Kidney capillary endothelial cell (primary cell): ENCODE measurements at places on chromosomes 12 and 14.

GRCh38 chr14:64684091-64684490, 20.1 kb upstream of the PLEKHG3 start:
- no peak for DNase-seq

- DNase-seq = no peak
Observed at GRCh38 chr14:84041421-84041820, 1488.5 kb upstream of the FLRT2 start.

- no peak for DNase-seq
Observed at GRCh38 chr12:78439666-78440065, 424.9 kb upstream of the SYT1 start.

DNA sequence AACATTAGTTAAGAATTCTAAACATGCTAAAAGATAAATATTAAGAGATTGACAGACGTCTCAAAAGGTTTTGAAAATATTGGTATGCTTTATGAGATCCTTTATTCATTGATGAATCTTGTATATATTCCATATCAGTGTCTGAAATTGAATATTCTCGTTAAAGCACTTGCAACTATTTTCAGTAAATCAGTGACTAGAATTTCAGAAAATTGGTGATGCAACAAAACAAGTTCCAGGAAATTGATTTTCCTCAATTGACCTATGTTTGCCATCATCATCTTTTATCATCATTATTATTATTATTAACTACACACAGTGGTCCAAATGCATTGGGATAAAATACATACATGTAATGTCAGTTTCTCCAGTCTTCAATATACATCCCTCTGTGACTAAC, 453.6 kb downstream of the CCER1 start:
- no peak for DNase-seq

GRCh38 chr12:95532851-95533250, 18.4 kb downstream of the USP44 start:
- DNase-seq = no peak

DNA sequence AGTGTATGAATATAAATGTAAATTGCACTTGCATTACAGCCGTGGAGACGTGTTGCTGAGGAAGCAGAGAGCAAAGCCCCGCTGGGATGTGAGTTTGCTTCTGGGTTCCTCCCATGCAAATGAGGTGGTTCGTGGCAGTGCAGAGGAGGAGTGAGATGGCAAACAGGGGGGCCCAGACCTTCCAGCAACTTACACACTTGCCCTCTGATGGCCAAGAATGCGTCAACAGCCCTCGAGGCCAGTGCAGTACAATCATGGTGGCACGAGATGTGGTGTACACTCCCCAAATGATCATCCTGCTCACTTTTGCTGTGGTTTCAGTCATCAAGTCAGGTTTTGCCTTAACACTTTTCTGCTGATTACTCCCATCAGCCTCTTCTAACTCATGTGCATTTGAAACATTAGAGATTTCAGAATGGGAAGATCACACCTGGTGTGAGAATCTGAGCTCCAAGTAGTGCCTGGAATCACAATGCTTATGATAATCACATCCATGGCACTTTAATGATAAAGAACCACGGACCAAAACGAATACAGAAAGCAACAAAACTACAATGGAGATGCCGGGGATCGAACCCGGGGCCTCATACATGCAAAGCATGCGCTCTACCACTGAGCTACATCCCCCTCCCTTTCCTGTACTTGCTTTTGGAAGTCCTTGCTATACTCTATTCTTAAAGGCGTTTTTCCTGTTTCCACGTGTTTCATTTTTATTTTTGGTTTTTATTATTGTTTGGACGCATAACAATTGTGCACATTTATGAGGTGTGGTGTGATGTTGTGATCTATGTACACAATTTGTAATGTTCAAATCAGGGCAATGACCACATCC, 7.0 kb upstream of the UBC start:
- peak; percentile 63 for DNase-seq

- no peak for DNase-seq
Observed at GRCh38 chr14:100615736-100616695, 28.8 kb upstream of the BEGAIN start.

DNA sequence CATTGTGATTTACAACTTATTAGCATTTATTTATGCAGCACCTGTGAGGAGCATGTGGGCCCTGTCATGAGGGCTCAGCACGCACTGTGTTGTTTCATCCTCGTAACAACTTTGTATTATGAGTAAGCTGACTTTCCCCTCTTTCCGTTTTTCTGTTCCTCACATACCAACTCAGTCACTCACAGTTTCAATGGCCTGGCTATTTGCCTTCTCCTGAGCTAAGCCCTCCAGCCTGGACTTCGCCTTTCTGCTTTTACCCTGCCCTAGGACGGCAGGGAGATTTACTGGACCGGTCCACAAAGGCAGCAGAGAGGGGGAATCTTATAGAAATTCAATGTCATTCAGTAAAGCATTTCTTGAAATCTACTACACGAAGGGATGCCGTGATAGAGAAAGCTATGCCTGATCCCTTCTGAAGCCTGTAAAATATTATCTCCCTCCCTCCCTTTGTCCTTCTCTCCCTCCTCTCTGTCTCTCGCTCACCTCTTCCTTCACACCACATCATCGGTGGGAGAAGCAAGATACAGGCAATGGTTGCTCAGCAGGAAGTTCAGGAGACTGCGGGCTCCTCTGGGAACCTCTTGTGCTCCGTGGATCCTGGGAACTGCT, 219.2 kb upstream of the TBX3 start:
- DNase-seq = no peak

GRCh38 chr12:22529281-22530060, 14.9 kb downstream of the C2CD5 start:
- peak; percentile 47 for DNase-seq

DNA sequence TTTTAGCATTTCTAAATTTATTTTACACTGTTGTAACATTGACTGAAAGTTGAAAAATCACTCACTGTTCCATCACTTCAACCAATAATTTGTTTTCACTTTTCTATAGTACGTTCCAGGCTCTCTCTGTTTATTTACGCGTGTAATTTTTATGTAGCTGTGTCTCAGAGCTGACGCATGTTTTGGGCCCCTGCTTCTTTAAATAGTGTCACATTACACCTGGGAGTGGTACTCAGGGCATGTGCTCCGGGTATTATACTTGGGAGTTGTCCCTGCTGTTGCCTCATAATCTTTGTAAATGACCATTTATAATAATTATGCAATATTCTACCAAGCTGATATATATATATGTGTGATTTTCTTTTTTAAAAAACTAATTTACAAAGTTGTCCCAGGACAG, 132.8 kb upstream of the CPM start:
- no peak for DNase-seq

DNA sequence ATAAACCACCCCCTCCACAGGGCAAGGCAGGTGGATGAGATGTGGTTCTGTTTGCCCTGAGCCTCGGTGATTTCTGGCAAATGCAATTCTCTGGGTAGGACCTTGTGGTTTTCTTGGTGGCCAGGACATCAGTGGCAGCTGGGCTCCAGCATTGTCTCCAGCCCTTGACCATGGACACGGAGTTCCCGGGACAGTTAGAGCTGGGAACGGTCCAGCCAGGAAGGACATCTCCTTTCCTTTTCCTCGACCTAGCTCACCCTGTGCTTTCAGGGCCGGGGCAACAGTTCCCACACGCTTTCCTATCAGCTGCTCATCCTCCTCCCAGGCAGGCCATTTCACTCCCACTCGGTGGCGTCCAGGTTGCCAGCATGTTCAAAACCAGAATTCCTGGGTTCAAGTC, 9.2 kb downstream of the SERPINA4 start:
- no peak for DNase-seq

- no peak for DNase-seq
Observed at GRCh38 chr12:21073822-21074460, 57.1 kb upstream of the SLCO1B1 start.

- no peak for DNase-seq
Observed at GRCh38 chr12:52876372-52876771, 27.6 kb upstream of the KRT78 start.

DNA sequence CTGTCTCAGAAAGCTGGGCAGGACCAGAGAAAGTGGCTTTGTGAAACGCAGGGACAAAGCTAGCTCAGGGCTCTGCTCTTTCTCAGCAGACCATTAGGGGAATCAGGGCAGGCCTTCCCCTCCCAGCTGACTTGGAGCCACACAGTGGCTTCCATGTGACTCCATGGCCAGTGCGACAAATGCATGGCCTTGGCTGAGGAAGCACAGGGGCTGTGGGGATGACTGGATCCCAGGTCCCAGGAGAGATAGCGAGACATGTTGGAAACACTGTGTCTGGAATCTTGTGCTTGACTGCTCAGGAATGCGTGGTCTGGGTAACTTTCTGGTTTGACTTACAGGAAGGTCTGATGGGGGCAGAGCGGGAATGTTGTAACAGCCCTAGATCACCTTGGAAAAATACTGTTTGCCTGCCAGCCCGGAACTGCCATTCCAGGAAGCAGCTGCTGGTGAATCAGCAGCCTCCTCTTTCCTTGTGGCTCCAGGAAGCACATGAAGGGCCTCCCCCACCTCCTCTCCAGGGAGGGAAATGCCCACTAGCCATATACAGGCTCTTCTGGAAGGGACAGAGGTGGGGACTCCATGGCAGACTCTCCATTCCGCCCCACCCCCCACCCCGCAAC, 133.5 kb upstream of the HIF1A start:
- peak; percentile 100 for DNase-seq

- DNase-seq = no peak
Observed at GRCh38 chr12:3313066-3313465, 177.9 kb upstream of the PRMT8 start.

DNA sequence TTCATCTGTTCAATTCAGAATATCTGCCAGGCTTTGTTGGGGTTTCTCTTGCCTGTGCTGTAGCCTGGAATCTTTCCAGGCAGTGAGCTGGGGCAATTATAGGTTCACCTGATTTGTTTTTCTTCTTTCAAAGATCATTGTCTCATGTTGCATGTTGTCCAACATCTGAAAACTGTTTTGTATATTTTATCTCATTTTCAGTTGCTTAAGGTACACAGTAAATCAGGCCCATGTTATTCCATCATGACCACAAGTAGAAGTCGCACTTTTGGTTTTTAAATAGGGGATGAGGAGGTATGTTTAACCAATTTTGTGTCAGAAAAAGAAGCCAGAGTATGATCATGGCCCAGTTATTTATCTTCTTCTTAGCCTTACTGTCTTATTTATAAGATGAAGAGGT, 24.9 kb upstream of the FUT8 start:
- no peak for DNase-seq

- DNase-seq = no peak
Observed at GRCh38 chr14:72607386-72608130, 286.3 kb downstream of the DPF3 start.

- no peak for DNase-seq
Observed at GRCh38 chr12:51748235-51748634, 100.3 kb downstream of the FIGNL2 start.

DNA sequence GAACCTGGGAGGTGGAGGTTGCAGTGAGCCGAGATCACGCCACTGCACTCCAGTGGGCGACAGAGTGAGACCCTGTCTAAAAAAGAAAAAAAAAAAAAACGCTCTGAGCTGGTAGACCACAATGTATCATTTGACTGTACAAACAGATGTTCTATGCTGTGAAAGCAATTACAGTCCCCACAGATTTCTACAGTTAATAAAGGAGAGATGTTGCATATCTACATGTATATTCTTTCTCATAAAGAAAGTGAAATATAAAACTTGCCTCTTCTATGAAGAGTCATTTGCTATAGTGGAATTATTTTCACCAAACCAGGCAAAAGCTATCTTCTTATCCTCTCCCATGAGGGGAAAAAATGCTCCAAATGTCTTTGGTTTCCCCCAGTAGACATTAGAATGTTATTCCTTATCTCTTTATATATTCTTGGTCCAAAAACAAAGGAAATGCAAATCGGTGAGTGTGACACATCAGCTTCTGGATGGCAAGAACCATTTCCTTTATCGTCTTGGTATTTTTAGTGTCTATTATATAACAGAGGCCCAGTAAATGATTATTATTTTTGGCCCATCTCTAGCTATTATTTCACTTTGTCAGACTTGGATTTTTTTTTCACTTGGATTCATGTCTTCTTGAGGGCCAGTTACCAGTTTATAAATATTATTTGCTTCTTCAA, 230.4 kb downstream of the SSPN start:
- DNase-seq = peak; percentile 12

- no peak for DNase-seq
Observed at GRCh38 chr12:77745624-77746023, 85.1 kb upstream of the NAV3 start.

DNA sequence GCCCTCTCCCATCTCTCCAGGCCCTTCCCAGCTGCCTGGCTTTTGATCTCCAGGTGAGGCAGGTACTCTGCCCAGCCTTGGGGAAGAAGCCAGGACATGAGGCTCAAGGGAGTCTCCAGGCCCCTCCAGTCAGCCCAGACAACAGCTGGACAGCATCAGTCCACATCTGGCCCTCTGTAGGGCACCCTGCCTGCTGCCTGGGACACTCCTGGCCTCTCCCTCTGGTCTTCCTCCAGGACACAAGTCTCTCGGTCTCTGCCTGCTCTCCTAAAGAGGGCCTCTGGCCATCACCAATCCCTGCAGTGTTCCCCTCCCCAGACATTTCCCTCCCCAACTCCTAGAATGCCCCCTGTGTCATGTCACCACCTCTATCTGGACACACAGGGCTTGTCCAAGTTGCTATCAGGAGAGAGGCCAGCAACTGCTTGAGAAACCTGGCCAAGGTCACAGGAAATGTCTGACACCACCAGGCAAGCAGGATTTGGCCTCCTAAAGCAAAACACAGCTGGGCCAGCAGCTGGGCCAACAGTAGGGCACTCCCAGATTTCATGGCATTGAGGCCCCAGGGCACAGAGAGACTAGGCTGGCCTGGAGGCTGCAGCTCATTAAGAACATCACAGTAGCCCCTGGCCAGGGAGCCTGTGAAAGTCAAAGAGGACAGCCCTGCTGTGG, 29.0 kb downstream of the LTBP2 start:
- no peak for DNase-seq

- no peak for DNase-seq
Observed at GRCh38 chr12:54477259-54477658, 3.9 kb upstream of the GTSF1 start.

- DNase-seq = peak; percentile 19
Observed at GRCh38 chr12:50166799-50167048, 445 bp downstream of the CERS5 start.

GRCh38 chr12:65937806-65938205, 113.5 kb downstream of the HMGA2 start:
- DNase-seq = no peak

DNA sequence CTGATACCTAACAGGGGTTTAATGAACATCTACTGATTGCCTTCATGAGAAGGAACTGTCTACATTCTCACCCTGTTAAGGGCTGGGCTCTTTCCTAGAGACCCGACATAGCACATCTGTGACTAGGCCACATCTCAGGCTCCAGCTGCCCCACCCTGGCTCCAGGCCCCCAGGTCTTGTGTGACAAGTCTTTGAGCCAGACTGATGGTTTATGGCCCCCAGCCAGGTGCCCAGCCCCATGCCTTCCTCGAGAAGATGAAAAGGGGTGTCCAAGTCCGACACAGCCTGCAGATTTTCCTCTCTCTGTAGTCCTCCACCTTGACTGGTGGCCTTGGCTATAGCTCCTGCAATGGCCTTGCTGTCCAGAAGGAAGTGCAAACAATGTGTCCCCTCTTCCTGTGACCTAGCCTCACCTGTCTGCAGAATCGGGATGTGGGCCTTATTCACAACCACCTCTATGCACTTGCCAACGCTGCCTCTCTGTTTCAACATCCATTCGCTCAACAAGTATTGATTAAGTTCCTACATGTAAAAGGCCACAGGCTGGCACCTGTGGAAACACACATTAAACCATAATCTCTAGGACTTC, 4.2 kb downstream of the ACTN1 start:
- no peak for DNase-seq
